ENCODE measurements at places on chromosomes 16 and 17.

GRCh38 chr16:64345142-64345541, 776.7 kb downstream of the CDH11 start:
- DNase-seq, result no peak

DNA sequence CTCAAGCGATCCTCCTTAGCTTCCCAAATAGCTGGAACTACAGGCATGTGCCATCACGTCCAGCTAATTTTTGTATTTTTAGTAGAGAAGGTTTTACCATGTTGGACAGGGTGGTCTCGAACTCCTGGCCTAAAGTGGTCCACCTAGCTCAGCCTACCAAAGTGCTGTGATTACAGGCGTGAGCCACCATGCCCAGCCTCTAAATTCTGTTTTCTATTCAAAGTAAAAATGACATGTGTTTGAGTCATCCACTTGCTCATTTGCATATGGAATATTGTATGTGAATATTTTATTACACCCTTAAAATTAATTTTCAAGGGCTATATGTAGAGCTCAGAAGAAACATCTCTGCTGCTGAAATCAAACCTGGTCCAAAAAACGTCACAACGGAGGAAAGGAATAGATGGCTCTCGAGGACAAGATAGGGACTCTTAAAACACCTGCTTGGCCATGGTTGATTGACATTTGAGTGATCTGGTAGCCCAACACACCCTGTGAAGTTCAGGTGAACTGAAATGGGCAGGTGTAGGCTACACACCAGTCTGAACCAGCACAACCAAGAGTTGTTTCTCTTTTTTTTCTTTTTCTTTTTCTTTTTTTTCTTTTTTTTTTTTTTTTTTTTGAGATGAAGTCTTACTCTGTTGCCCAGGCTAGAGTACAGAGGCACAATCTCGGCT, 51.1 kb downstream of the SF3B3 start:
- no peak for DNase-seq

DNA sequence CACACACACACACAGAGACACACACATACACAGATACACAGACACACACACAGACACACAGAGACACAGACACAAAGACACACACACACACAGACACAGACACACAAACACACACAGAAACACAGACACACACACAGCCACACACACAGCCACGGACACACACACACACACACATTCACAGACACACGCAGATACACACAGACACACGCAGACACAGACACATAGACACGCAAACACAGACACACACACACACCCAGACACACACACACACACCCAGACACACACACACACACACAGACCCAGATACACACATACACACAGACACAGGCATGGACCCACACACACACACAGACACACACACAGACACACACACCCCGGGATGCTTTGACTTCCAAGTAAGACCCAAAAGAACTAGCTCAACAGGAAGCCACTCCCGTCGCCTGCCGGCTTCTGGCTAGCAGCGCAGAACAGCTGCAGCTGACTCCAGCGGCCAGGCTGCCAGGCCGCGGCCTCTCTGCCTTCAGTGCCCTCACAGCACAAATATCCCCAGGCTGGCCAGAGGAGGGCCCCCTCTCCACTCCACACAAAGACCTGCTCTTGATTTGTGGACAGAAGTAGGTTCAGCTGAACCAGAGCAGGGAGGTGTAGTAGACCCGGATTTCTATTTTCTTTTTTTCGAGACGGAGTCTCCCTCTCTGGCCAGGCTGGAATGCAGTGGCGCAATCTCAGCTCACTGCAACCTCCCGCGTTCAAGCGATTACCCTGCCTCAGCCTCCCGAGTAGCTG, 6.0 kb upstream of the CHRNE start:
- DNase-seq, result peak; percentile 77

GRCh38 chr16:70553645-70554044, 30.0 kb downstream of the SF3B3 start:
- no peak for DNase-seq

DNA sequence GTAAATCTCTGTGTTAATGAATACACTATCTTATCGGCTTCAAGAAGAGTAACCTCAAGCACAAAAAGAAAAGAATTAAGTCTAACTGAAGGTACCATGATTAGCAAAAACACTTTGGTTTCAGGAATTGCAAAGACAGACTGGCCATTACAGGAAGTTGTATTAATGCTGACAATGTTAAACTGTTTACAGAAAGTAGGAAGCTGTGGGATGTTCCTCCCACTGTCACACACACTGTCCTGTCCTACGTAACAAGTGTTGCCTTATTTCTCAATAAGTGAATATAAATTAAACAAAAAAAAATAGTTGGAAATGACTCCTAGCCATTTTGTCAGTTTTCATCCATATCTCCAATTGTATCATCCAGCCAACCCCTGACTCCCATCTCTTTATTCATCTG, 8.6 kb downstream of the GNA13 start:
- no peak for DNase-seq

GRCh38 chr17:29115961-29116803, 64.0 kb downstream of the MYO18A start:
- peak; percentile 61 for DNase-seq

DNA sequence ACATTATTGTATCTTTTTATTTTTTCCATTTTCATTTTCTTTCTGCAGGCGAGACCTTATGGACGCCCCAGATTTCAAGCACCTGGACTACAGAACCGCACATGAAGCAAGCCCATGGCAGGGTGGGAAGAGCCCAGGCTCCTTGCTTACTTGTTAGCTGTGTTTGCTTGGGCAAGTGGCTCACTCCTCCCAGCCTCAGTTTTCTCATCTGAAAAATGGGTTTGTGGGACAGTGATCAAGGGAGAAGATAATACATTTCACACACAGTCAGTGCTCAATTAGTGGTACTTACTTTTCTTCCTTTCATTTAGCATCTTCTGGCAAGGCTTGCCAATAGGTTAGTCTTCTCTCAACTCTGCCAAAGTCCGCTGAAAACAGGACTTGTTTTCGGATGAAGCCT, 117.5 kb downstream of the IRX3 start:
- no peak for DNase-seq

DNA sequence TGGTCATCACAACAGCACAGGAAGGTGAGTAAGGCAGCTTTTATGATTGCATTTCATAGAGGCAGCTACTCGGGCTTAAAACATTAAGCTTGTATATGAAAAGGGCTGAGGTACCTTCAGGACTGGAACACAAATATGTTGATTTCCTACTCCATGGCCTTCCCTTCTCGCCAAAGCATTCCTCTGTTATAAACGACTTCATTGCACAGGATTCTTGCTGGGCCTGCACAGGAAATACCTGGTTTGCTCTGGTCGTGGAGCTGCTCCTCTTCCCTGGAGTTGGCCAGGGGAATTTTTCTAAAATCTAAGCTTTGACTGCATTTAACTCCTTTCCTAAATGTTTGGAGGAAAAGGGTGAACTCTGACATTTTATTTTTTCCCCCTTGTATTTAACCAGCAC, 49.0 kb downstream of the CHD9 start:
- no peak for DNase-seq

GRCh38 chr17:35807371-35808144, 1.7 kb upstream of the TAF15 start:
- no peak for DNase-seq

DNA sequence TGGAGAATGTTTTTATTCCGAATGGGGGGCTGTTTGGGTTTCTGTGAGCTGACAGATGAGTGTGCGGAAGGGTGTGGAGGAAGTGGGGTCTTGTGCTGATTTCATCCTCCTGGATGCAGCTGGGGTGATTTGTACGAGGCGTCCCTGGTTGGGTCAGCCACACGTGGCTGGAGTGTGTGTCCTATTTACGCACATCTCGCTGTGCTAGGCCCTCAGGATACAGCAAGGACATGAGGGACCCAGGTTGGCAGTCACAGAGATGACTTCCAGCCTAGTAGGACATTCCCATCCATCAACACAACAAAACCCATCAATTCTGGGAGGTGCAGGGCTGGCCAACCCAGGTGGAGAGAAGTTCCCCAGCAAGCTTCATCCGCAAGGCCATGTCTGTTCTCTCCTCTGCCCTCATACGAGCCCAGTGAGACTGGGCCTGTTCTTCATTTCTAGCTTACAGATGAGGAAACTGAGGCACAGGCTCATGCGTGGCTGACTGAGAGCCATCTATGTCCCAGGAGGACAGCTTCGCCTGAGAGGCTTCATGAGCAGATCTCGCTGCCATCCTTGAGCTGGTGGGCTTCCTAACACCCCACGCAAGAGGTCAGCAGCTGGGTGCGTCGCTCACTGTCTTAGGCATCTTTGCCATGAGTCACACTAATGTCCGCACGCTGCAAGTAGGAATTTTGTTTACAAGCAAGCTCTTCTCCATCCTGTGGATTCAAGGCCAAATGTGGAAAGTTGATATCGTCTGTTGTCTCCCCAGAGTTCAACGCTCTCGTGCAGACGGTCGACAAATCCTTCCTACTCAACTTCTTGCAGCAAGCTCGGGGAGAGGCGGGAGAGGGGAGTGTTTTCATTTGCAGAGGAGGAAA, 24.4 kb downstream of the IRF8 start:
- no peak for DNase-seq

DNA sequence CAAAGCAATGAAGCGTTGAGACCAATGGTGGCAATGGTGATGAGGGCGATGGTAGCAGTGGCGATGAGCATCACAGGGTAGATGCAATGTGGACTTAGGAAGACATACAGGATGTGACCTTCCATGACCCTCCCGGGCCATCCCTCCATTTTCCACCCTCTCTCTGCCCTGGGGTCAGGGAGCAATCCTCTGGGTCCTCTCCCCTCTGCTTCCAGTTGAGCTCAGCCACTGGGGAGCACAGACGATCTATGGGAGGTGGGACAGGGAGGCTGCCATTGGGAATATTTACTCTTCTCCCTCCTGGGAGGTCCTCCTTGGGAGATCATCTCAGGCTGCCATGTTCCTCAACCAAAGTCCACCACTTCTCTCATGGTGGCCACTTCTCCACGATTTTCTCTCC, 260.7 kb upstream of the FOXF1 start:
- no peak for DNase-seq

GRCh38 chr17:12899604-12900003, 110.3 kb downstream of the ARHGAP44 start:
- DNase-seq, result no peak

- DNase-seq, result no peak
Observed at GRCh38 chr17:48382989-48383388, 47.0 kb downstream of the SKAP1 start.

GRCh38 chr17:39975801-39976200, 4.8 kb upstream of the PSMD3 start:
- DNase-seq, result no peak

DNA sequence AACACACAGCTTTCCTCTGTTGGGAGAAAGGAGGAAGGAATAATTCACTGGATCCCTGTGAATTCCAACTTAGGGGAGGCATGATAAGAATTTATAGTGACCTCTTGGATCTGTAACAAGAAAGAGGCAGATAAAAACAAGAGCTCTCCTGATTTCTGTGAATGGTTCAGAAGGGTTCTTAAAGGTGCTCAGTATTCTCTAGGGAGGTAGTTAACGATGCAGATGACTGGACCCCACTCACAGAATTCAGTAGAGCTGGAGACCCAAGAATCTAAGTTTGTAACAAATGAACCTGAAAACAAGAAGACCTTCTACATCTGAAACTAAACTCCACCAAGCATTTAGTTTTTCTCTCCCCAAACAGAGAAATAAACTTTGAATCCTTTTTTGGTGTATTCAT, 8.6 kb downstream of the ZNRF1 start:
- no peak for DNase-seq

DNA sequence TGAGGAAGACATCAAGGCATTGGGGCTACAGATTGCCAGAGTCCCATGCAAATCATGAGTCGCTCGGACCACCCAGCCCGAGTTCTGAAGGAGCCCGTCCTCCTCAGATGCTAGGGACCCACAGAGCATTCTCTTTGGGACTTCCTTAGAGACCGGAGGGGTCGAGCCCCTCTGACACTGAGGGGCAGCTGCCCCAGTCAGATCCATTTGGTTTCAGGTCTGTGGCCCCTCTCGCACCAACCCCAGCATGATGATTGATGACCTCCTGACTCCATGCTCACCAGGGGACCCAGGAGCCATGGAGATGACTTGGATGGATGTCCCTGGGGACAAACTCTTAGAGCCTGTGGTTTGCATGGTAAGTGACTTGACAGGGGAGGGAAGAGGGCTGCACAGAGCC, 8.0 kb downstream of the PDF start:
- DNase-seq, result no peak

GRCh38 chr17:40341808-40342503, 22.6 kb downstream of the GJD3 start:
- no peak for DNase-seq
